ENCODE measurements at places on chromosomes 5 and 9.

DNA sequence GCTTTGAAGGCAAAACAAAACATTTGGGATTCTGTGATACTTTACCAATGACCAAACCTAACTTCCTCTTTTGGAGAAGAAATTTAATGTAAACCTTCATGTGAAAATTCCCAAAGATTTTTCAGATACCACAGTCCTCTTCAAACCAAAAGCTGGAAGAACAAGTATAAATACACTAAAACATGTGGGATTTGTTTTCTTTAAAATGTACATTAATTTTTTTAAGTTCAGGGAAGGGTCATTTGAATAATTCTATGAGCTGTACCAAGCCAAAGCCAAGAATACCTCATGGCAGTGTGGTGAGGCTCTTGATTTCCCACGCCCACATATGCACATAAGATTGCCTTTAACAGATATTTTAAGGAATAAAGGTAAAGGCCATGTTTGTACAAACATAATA lies 28.4 kb upstream of the ITGA1 start:
- DNase-seq: no peak

GRCh38 chr5:40441733-40442132 lies 238.0 kb upstream of the PTGER4 start:
- DNase-seq: no peak

GRCh38 chr5:174581479-174581878 lies 142.9 kb upstream of the MSX2 start:
- peak; percentile 48 for DNase-seq

GRCh38 chr9:78865737-78866136 lies 568.8 kb downstream of the PSAT1 start:
- DNase-seq: peak; percentile 17

DNA sequence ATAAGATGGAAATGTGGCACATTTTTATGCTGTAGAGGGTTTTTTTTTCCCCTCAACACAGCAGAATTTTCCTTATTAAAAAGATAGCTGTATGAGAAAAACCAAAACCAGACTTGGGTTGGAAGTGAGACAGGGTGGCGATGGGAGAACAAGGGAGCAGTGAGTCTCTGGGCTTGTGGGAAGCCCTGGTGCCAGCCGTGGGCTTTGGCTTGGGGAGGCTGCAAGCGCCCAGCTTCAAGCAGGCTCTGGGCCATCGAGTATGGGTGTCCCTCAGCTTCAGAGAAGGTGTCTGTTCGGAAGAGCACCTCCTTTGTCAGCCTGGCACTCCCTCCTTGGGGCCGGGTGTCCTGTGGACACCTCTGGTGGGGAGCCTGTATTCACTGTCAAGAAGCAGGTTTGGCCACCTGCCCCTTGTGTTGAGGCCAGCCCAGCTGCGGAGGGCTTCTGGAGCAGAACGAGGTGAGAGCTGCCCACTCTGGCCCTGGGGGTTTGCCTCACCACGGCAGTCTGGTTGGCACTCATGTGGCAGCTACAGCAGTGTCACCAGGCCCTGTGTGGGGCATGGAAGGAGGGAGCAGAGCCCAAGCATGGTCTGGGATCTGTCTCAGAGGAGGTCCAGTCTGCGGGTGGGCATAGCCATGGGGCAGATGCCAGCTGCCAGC lies 37.6 kb upstream of the ANGPTL2 start:
- no peak for DNase-seq

DNA sequence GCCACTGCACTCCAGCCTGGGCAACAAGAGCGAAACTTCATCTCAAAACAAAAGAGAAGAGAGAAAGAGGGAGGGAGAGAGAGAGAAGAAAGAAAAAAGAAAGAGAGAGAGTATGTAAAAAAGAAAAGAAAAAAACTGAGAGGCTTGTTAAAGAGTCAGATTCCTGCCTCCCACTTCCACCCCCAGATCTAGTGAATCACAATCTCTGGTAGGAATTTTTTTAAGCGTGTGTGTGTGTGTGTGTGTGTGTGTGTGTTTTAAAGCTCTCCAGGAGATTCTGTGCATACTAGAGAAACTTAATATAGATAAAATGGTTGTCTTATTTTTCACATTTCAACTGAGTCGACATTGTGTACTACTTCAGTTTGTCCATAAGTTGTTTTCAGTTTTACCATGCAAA lies 32.0 kb downstream of the SAR1B start:
- no peak for DNase-seq

- DNase-seq: no peak
Measured at GRCh38 chr9:17665450-17665849, 86.6 kb downstream of the SH3GL2 start.

DNA sequence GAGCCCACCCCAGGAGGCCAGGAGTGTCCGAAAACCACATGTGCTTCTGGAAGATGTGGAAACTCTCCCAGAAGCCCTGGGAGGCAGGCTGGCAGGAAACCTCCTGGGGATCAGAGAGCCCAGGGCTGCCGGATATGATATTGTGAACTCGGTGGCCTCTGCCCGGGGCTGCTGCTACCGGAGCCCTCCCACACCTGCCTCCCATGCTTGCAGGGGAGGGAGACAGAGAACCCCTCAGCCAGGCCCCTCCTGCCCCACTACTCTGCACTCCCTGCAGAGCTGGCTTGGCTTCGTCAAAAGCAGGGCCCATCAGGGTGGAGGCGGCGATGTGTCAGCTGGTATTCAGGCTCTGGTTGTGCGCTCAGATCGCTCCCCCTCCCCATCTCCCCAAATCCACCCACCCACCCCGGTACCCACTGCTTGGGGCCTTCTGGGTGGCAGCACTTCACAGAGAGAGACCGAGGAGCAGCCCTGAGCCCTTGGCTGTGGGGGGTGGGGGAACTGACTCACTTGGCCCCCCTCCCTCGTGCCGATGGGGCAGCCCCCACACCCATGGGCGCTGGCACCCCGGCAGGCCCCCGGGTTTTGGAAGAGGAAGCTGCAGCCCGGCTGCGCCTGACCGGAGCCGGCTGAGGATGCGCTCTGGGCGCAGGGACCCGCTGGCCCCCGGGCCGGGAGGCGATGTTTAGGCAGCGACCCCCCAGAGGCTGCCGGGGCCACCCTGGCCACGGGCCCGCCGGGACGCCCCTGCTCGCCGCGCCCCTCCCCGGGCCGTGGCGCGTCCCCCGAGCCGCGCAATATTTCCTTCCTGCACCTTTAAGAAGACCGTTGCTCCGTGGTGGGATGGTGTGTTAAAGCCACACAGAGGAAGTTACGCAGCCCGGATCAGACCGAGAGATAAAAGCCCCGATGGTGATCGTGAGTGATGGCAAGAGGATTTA lies 786 bp upstream of the NTNG2 start:
- DNase-seq: peak; percentile 41

GRCh38 chr9:99506747-99507348 lies 284.8 kb downstream of the SEC61B start:
- DNase-seq: no peak

GRCh38 chr9:27701016-27701415 lies 127.7 kb upstream of the C9orf72 start:
- DNase-seq: no peak

GRCh38 chr9:113712053-113712452 lies 164.1 kb upstream of the ZNF618 start:
- DNase-seq: no peak

GRCh38 chr9:108963459-108964143 lies 29.4 kb downstream of the ABITRAM start:
- DNase-seq: no peak

GRCh38 chr9:137807721-137808703 lies 69.6 kb upstream of the CACNA1B start:
- DNase-seq: no peak

- no peak for DNase-seq
Measured at GRCh38 chr5:33840927-33841547, 50.8 kb downstream of the ADAMTS12 start.

DNA sequence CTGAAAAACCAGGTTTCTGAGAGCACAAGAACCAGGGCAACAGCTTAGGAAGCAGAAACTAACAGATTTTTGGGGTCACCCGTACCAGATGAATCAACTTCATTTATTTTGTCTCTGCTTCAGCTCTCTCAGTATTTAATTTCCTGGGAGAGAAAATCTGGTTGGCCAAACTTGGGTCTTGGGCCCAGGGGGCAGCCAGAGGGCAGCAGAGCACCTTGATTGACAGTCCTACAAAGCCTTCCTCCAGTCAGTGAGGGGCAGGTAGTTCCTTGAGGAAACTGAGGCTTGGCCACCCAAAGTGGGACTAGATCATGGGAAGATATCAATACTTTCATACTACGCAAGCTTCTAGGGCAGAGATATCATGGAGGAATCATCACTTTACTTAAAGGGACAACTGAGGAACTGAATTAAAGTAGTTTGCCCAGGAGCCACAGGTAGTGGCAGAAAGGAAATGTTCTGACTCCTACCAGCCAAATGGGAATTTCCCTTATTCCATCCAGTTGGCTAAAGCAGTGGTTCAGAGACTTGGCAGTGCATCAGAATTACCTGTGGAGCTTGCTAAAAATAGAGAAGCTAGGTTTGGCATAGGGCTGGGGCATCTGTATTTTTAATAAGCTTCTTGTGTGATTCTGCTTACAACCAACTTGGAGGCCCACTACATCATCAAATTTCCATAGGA lies 21.5 kb upstream of the ARHGAP26 start:
- peak; percentile 60 for DNase-seq

DNA sequence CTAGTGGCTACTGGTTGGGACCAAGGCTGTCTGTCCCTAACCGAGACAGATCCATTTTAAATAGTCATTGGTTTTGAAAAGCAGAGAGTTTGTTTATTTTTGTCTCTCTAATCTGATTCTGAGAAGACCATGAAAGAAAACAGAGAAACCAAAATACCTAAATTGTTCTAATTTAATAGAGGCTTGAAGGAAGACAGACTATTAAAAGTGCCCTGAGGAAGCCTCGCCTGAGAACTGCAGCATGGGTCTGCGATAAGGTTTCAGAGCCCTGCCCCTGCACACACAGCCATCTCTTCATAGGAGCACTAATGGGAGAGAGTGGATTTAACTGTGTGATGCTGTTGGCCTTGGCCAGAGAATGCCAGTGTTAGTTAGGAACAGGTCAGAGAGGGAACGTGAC lies 175.5 kb upstream of the SV2C start:
- no peak for DNase-seq

- no peak for DNase-seq
Measured at GRCh38 chr9:135741276-135742219, 39.6 kb downstream of the KCNT1 start.

GRCh38 chr9:111957856-111958631 lies 61.4 kb downstream of the UGCG start:
- DNase-seq: peak; percentile 72

- DNase-seq: no peak
Measured at GRCh38 chr9:86604741-86605140, 250.5 kb upstream of the TUT7 start.

DNA sequence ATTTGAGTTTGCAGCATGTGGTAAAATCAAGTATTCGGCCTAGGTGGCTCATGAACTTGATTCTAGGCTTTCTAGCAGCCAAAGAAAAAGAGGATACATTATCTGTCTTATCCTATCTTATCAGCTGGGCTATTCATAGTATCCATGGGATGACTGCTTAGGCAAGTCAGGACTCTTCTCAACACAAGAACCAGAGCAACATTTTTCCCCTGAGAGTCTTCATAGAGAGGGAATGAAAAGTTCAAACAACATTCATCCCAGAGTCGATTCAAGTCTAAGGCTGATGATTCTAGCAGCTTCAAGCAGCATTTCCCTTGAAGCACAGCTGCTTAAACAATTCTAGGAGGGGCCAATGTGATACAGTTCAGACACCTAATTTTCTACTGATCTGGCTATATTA lies 3.0 kb downstream of the S100Z start:
- no peak for DNase-seq

- DNase-seq: no peak
Measured at GRCh38 chr5:171841984-171842776, 56.6 kb downstream of the SMIM23 start.

DNA sequence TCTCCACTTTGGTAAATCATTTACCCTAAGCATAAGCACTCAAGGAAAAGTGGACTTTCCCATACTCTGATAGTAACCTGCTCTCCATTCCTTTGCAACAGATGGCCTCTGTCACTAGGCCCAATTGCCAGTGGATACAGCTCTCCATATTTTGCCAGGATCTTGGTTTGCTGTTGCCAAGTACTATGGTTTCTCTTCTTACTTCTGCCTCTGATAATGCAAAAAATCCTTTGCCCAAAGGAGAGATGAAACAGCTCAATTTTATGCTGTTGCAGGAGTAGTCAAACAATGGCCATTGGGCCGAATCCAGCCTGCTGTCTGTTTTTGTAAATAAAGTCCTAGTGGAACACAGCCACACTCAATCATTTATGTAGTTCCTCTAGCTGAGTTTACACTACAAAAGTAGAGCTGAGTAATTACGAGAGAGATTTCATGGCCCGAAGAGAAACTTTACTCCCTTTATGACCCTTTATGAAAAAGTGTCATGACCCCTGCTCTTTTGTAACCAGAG lies 92.5 kb downstream of the HTR4 start:
- no peak for DNase-seq

- DNase-seq: no peak
Measured at GRCh38 chr5:90830058-90830457, 271.5 kb downstream of the ADGRV1 start.

- no peak for DNase-seq
Measured at GRCh38 chr9:116393198-116393597, 239.6 kb downstream of the PAPPA start.

DNA sequence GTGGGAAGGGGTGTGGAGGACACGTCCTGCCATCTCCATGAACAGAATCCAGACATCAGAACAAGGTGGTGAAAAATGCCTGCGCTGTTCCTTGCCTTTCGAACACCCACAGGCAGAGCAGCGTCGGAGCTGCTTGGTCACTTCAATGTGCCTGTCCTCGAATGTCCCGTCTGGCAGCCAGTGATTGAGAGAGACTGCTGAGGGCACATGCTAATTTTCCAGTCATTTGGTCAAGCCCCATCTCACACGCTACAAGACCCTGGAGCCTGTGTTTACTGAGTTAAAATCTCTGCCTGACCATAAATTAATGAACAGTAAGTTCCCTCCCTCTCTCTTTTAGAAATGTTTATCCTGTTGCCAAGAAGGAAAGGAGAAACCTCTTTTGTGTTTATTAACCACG lies 149.3 kb downstream of the NTRK2 start:
- DNase-seq: no peak

DNA sequence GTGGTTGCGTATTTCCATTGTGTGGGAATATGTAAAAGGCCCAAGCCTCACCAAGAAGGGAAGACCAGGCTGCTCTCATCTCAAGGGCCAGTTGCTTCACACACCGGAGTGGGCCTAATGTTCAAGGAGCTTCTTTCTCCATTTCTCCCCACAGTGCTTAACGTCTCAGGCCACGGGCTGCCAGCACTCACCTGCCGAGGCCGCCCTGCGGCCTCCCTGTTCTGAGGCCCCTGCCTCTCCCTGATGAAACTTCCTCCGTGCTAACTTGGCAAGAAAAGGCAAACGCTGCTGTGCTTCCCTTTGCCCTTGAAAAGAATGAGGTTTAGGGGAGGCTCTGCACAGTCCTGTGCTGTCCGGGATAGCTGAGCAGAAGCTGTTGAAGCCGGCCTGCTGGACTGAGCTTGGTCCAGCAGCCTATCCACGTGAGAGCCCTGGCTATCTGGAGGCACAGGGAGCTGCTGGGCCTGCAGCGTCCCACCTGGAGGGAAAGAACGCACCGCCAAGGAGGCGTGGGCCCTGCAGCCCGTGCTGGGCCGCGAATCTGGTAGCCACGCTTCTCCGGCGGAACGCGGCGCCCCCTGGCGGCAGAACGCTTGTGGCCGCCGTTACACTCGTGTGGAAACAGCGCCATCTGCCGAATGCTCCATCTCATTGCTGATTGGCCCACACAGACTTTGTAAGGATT lies 73.5 kb upstream of the PRSS3 start:
- peak; percentile 69 for DNase-seq

Measured in ACHN (cell line).